ENCODE measurements at places on chromosomes 5 and 9.

DNA sequence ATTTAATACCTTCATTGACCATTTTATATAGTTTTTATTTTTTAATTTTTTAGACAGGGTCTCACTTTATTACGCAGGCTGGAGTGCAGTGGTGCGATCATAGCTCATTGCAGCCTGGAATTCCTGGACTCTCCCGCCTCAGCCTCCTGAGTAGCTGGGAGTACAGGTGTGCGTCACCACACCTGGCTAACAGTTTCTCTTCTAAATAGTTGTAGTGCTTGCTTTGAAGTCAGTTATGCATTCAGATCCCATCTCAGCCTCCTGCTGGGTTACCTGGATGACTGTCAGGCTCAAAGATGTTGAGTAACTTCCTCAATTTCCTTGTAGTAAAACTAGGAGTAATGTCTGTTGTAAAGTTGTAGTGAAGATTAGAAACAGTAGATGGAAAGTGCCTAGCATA is 21.4 kb downstream of the SNX18 start:
- no peak for DNase-seq

GRCh38 chr5:56471707-56472106 is 238.6 kb upstream of the ANKRD55 start:
- DNase-seq: no peak

GRCh38 chr5:37090781-37091180 is 158.4 kb downstream of the CPLANE1 start:
- no peak for DNase-seq

- DNase-seq: peak; percentile 35
Observed at GRCh38 chr9:6413365-6414246, 607 bp downstream of the UHRF2 start.

- DNase-seq: no peak
Observed at GRCh38 chr9:107389617-107390071, 99.9 kb downstream of the KLF4 start.

DNA sequence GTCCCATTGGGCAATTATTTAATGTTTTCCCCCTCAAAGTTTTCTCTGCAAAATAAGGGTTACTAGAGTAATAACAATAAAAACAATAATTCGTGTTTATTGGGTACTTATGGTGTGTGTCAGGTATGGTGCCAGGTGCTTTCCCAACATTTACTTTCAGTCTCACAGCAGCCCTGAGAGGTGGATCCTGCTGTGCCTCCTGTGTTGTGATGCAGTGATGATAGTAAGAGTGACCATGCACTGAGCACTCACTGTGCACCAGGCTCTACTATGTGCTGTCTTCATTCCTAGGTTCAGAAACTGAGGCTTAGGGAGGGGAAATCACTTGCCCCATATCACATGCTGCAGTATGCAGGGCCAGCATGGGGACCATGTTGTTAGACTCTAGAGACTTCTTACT is 15.5 kb downstream of the OTULINL start:
- no peak for DNase-seq

DNA sequence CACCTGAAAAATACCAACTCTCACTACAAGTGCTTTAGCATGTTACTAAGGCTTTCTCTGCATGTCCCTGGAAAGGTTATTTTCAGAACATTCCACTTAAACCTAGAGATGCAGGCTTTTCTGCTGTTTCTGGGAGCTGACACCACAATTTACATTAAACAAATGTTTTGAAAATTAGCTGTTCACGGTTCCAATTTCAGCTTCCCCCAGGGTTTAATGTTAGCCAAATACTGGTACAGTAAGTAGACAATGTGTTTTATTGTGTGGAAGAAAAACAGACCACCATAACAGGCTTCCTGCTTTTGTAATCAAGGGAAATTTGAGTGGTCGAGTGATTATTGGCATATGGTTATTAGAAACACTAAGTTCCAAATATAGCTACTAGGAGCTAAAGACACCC is 32.0 kb downstream of the MACROH2A1 start:
- no peak for DNase-seq

DNA sequence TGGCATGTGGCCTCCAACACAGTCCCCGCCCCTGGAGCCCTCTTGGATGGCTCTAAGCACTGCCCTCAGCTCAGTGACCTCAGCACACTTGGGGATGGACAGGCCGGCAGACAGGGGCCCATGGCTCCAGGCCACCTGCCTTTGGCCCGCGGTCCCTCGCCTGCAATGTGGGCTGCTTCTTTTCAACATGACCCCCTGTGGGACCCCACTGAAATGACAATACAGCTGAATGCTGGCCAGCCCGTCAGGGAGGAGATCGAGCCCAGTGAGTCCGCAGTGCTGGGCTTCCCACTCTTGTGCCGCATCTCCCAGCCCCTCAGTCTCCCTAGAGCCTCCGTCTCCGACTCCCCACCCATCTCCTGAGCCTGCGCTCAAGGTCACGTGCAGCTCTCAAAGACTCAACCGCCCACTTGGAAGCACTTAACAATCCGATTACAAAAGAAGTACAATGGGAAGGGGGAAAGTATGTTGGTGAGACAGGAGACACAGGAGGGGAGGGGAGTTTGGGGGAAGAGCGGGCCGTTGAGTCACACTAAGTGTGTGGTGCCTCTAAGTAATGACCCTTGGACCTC is 238.9 kb downstream of the HSPA4 start:
- no peak for DNase-seq

GRCh38 chr9:135504262-135505243 is 4.1 kb downstream of the MRPS2 start:
- peak; percentile 50 for DNase-seq

DNA sequence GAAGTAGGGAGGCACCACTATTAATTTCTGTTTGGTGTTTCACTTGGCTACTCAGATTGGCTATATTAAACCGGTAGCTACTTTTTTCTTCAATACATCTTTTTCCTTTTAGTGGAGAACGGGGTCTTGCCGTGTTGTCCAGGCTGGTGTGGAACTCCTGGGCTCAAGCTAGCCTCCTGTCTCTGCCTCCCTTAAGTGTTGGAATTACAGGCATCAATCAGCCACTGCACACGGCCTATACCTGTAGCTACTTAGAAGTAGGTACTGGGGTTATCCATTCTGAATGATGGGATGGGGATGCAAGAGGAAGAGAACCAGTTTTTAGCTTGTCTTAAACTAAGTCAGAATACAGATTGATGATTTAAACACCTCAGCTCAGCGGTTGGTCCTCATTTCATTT is 1.7 kb downstream of the UBE2D2 start:
- peak; percentile 15 for DNase-seq

- no peak for DNase-seq
Observed at GRCh38 chr5:64980176-64980575, 211.4 kb downstream of the CWC27 start.

- no peak for DNase-seq
Observed at GRCh38 chr5:36619012-36619635, 12.7 kb downstream of the SLC1A3 start.

- no peak for DNase-seq
Observed at GRCh38 chr5:122753500-122753899, 21.4 kb upstream of the SNX2 start.

DNA sequence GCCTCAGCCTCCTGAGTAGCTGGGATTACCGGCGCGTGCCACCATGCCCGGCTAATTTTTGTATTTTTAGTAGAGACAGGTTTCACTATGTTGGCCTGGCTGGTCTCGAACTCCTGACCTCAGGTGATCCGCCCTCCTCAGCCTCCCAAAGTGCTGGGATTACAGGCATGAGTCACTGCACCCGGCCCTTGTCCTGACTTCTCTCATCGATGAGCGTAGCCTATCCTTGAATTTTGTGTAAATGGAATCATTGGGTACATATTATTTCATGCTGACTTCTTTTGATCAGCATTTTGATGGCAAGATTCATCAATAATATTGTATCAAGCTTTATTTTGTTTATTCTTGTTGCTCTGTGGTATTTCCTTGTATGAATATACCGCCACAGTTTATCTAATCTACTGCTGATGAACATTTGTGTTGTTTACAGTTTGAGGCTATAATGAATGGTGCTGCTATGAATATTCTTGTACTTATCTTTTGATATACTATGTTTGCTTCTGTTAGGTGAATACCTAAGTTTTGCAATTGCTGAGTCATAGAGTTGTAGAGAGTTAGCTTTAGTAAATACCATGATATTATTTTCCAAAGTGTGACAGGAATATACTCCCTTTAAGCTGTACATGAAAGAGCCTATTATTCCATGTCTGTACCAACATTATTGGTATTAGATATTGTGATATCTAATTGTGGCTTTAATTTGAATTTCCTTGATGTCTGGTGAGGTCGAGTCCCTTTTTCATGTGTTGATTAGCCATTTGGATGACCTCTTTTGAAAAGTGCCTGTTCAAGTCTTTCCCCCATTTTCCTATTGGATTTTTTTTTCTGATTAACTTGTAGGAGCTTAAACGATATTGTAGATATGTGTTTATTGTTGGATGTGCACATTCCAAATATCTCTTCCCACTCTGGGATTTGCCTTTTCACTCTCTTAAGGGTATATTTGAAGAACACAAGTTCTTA is 107.5 kb downstream of the RGS3 start:
- DNase-seq: no peak

DNA sequence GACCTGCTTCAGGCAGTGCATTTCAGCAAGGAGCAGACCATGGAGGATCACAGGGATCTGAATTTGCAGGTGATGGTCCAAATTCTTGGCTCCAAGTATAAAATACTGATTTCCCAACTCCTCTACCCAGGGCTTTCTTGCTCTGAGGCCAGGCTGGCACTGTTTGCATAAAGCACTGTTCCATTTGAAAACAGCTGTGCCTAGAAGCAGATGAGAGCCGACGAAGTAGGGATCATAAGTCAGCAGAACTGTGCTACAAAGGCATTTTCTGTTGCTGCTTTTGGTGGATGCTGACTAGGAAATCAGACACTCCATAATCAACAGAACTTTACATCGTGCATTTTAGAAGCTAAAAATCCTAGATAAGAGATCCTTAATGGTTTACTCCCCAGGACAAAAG is 126.4 kb downstream of the MAT2B start:
- DNase-seq: no peak

- DNase-seq: no peak
Observed at GRCh38 chr9:89891221-89891590, 286.4 kb downstream of the GADD45G start.

- peak; percentile 94 for DNase-seq
Observed at GRCh38 chr5:74640450-74640953, at the start of gene ENC1. TSS of gene ENC1 (minus strand) at chr5:74640728. CDS start at chr5:74636485, 4,243 bp downstream.

- DNase-seq: no peak
Observed at GRCh38 chr5:2563046-2563445, 188.4 kb downstream of the IRX2 start.

- peak; percentile 17 for DNase-seq
Observed at GRCh38 chr5:30505014-30505886, 688.2 kb upstream of the CDH6 start.

DNA sequence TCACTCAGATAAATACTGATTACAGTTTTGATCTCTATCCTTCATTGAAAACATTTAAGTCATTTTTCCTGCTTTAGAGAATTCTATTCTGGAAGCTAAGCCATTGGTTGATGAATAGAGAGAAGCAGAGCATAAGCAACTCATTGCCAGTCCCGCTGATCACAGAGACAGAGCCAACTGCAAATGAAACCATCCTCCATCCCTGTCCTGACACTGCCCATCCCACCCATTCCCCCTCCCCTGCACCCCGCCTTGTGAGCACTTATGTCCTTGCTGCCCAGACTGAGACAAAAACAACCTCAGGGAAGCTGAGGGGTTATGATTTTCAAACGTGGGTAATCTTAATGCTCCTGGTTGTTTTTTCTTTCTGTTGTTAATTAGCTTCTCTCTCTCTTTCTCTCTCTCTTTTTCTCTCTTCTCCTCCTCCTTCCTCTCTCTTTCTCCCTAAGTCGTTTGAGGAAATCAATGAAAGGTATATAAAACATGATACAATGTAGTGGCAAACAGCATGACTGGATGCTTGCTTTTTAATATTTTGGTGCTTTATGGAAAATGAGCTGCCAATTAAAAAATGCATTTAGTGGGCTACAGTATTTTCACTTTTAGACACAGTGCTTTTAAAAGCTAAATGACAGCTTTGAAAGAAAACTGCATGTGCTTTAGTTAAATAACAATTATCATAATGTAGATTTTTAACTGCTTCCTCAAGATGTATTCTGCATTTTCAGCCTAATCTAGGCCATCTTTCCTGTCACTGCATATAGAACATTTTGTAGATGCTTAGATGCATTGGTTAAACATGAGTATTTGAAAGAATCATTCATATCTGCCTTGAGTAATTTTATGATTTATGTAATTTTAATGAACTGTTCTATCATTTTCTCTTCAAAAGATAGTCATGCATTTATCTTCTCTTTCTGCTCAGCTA is 57.3 kb downstream of the CMYA5 start:
- no peak for DNase-seq

- no peak for DNase-seq
Observed at GRCh38 chr9:86669422-86669821, 277.9 kb downstream of the GAS1 start.

DNA sequence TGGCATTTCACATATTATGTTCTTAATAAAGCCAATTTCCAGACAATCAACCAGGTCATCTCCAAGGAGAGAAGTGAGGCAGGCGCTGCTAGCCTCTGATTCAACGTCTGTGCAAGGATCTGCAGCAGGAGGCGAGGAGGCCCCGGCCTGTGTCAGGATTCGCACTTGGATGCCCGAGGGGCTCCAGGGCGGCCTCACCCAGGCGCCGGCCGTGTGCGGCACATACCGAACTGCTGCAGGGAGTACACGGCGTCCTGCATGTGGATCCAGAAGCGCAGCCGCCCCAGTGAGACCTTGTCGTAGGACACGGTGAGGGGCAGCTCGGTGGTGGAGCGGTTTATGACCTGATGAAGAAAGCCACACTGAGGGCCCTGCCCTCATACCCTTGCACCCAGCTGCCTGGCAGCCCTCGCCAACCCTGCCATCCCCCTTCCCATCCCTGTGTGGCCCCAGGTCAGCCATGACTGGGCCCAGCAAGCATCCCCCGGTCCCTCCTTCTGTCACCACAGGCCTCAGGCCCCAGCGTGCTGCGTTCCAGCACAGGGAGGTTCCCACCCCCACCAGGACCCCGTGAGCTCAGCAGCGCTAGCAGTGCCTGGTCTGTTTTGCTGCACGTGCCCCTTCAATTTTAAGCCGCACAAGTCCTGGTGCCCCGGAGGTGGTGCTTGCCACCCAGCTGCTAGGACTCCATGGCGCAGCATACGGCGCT is 9.9 kb downstream of the CLPTM1L start:
- no peak for DNase-seq

GRCh38 chr5:21125238-21125983 is 1137.4 kb upstream of the CDH18 start:
- DNase-seq: no peak

DNA sequence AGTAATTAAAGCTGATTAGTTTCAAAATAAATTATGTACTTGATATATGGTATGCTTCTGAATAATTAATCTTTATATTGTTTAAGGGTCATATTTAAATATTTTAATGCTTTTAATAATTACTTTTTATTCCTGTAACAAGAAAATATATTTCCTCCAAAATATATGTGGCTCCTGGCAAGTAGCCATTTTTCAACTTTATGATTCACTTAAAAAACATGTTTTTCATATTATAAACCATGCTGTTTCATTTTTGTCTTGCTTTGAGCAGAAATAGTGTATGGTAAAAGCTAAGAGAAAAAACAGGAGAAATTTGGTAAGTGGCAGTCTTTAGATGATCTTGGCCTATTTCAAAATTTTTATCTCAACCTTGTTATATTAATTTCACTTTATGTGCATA is 14.6 kb downstream of the SPATA9 start:
- no peak for DNase-seq

- no peak for DNase-seq
Observed at GRCh38 chr5:11104651-11105112, 343.6 kb upstream of the DAP start.

GRCh38 chr5:51465165-51465564 is 81.9 kb downstream of the ISL1 start:
- no peak for DNase-seq

Measured in dermis microvascular lymphatic vessel endothelial cell (primary cell).